T-helper 22 cell (primary cell): ENCODE measurements at places on chromosomes 4 and X.

- no peak for DNase-seq
Observed at GRCh38 chr4:76830612-76830963, 67.4 kb downstream of the SOWAHB start.

- no peak for DNase-seq
Observed at GRCh38 chr4:104860238-104861123, 286.2 kb upstream of the TET2 start.

- no peak for DNase-seq
Observed at GRCh38 chr4:16240300-16240699, 14.0 kb upstream of the TAPT1 start.

- DNase-seq, result no peak
Observed at GRCh38 chr4:152917543-152918395, 18.4 kb upstream of the FHDC1 start.

GRCh38 chr4:101027721-101028120 is 319.6 kb downstream of the PPP3CA start:
- no peak for DNase-seq

DNA sequence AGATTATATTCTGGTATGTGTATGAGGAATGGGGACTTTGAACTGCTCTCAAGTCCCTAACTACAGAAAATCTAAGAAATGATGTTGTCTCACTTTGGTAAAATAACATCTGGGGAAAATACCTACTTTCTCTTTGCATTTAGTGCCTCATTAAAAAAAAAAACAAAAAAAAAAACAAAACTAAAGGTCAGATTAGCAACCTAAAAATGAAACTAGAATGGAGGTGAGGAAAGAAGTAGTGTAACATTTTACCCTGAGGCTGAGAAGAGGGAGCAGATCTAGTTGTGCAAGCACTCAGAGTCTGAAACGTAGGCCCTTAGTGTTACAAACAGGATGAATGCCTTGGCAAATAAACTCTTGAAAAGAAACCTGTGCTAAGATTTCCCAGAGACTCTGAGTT is 56.0 kb downstream of the VGLL1 start:
- DNase-seq, result no peak

DNA sequence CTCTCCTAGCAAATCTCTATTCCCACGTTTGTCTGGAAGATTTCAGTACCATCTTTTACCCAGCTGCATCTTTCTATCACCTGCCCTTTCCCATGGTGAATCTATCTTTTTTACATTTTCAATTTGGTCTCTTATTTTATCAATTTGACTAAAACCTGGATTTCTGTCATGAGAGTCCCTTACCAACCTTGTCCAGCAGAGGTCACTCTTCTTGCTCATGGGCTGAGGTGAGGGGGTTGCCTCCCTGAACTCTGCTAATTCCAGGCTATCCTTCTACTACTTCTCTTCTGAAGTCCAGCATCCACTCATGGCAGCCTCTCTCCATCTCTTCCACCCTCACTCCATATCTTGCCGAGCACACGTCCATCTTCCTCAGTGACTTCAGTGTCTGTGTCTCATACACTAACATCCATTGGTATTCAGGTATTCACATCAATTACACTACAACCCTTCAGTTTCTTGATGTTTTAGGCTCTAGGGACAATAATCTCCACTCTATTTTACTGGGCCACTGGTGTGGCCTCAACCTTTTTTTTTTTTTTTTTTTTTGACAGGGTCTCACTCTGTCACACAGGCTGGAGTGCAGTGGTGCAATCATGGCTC is 17.8 kb upstream of the ZNF827 start:
- DNase-seq, result no peak

DNA sequence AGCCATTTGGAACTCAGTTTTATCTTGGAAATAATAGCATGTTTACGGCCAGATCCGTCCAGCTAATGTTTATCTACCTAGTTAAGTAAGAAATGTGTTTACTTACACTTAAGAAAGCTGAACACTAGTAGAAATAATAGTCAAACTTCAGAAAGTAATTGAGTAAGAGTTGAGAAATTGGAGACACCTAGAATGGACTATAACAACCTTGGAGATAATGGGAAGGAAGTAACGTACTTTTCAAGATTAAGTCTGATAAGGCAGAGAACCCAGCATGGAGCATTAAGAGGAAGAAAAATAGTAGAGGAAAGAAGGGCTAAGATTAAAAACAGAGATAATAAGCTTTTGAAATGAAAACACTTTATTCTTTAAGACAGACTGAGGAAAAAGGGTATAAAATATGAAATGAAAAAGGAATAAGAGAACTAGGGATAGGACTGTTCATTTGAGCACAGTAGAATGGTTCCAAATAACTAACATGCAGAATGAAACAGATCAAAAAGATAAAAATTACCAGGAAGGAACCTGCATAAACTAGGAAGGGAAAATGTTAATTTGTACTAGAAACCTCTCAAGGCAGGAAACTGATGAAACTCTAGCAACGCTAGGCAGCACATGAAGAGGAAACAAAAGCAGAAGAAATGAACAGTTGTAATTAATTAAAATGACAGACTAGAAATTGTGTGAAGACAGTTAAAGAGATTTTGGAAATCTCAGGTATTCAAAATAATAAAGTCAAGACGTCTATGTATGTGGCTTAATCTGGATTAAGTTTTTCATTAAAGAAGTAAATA is 71.7 kb downstream of the FBXW7 start:
- DNase-seq, result no peak

DNA sequence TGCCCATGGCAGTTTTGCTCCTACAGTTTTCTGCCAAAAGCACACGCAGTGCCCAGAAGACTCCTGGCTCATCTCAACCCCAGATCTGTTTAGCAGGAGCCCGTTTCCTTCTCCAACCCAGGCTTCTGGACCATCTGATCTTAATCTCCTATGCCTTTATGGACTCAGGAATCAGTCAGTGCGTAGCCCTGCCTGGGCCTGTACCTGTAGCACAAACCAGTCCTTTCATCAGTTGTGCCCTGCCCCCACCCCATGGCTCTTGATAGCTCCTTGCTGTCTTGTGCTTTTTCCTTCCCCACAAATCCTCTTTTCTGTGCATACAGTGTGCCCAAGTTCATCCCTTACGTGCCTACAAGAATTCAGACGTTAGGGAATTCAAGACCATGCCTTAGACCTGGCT is 1.5 kb downstream of the ZNF718 start:
- DNase-seq, result no peak

DNA sequence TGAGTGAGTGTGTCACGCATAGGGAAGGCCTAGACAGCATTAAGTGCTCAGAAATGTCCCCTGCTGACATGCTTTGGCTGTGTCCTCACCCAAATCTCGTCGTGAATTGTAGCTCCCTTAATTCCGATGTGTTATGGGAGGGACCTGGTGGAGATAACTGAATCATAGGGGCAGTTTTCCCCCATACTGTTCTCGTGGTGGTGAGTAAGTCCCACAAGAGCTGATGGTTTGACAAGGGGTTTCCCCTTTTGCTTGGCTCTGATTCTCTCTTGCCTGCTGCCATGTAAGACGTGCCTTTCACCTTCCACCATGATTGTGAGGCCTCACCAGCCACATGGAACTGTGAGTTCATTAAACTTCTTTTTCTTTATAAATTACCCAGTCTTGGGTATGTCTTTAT is 78.0 kb downstream of the NSUN7 start:
- no peak for DNase-seq

DNA sequence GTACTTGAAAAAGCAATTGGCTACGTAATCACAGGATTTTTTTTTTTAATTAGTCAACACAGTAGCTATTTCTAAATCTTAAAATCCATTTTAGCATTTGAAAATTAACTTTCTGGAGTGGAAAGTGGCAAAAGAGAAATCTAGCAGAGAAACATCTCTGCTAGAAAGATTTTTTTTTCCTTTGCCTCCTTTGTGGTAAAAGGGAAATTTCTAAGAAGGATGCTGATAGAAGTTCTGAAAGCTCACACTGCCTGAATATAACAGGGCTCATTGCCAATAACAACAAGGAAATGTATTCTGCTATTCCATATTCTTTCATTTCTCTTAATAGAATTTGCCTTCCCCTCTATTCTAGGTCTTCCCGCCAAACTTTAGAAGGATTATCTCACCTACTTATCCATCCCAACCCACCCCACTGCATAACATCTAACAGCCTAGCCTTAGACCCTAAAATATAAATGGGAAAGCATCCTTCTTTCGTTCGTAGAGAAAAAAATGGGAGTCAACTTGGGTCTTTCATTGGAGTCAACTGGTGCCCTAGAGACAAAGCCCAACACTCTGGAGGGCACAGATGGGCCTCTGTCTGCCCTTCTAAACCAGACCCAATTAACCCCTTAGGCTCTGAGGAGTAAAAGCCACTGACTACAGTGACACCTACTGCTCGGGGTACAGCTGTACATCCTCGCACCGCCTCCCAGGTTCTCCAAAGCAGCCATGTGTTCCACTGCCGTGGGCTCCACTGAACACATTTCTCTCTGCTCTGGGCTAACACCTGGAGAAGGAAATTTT is 103.9 kb downstream of the MAML3 start:
- no peak for DNase-seq

GRCh38 chr4:1597021-1597931 is 86.8 kb downstream of the FAM53A start:
- DNase-seq, result no peak

DNA sequence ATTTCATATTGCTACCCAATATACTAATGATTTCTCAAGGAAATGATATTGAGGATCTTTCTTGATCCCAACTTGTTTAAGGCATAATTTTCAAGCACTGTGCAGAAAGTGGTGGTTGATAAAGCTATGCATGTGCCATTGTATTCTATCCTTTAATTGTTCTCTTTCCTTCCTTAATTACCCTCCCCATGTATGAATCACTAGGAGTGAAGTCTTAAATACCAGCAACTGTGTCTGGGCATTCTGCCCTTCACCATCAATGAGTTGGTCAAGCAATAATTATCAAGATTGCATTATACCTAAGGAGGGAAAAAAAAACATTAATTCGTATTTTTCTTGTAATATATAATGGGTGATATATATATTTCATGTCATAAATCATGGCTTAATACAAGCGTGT is 111.8 kb upstream of the FRMPD4 start:
- DNase-seq, result no peak

GRCh38 chrX:45353456-45353855 is 152.8 kb upstream of the DIPK2B start:
- no peak for DNase-seq

DNA sequence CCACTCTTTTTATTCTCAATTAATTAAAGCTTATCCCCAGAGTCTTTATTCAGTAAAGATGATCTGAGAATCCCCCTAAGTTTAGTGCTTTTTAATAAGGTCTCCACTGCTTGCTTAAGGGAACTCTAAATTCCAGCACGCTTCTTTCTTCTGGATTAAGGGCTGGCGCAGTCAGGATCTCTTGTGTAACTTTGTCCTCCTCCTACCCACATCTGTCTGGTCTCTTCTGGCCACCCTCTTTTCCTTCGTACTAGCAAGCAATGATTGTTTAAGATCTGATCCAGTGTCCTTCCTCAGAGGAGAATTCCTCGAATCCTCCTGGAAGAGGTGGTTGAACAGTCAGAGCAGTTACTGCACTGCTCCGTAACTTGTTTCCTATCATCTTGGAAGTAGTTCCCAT is 14.0 kb upstream of the PAQR3 start:
- no peak for DNase-seq

DNA sequence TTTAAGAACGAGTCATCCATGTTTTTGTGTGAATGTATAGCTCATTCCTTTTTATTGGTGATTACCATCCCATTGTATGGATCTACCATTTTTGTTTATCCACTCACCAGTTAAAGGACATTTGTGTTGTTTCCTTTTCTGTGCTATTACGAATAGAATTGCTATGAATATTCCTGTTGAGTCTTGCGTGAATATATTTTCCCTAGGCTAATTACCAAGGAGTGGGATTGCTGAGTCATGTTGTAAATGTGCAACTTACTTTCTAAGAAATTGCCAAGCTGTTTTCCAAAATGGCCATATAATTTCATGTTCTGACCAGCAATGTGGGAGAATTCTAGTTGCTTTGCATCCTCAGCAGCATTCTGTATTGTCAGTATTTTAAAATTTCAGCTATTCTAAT is 51.3 kb downstream of the YIPF6 start:
- DNase-seq, result no peak
